ENCODE measurements at places on chromosomes 12 and 14. TPM values are rescaled to one million over a fixed set of nuclear protein-coding genes. Genes with fewer than 3 reads are reported as not detected.
A peak's percentile ranks its signal among the peaks of the same experiment; 100 is the strongest.

- ATAC-seq, result no peak
Measured at GRCh38 chr12:76702946-76703345, 61.0 kb upstream of the ZDHHC17 start.

- peak; percentile 88 for ATAC-seq
Measured at GRCh38 chr12:32533971-32534590, 134.7 kb downstream of the FGD4 start.

- no peak for ATAC-seq
Measured at GRCh38 chr12:108442067-108442466, 73.0 kb upstream of the FICD start.

- no peak for ATAC-seq
Measured at GRCh38 chr14:44135972-44136371, 371.1 kb downstream of the FSCB start.

GRCh38 chr12:46385438-46385837, 12.9 kb upstream of the SLC38A2 start:
- no peak for ATAC-seq

- no peak for ATAC-seq
Measured at GRCh38 chr12:27802511-27802910, 22.5 kb upstream of the MANSC4 start.

DNA sequence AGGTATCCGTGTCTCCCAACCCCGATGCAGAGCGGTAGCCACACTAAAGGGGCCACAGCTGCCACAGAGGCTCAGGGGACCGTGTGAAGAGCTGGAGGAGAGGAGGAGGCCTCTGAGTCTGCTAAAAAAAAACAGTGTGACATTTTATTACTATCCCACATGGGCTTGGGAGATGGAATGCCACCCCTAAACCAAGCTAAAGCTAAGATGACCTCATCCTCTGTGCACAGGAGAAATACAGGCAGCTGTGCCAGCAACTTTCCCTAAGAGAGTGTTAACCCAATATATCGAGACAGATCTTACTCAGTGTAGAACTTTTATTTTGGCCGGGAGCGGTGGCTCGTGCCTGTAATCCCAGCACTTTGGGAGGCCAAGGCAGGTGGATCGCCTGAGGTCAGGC, 18.0 kb downstream of the BCL2L14 start:
- no peak for ATAC-seq

- no peak for ATAC-seq
Measured at GRCh38 chr12:113409462-113410124, 5.9 kb upstream of the SDS start.

- peak; percentile 15 for ATAC-seq
Measured at GRCh38 chr12:4201333-4202100, 72.0 kb upstream of the CCND2 start.

GRCh38 chr14:73243341-73243740, 6.0 kb downstream of the PAPLN start:
- ATAC-seq, result no peak

- ATAC-seq, result peak; percentile 82
Measured at GRCh38 chr12:108950991-108951739, 69.7 kb downstream of the SVOP start.

- ATAC-seq, result peak; percentile 93
Measured at GRCh38 chr12:56315622-56316473, at the start of gene CNPY2. Gene CNPY2 (minus strand): TSS chr12:56315988. CDS start chr12:56315217, 771 bp downstream.

GRCh38 chr14:68089146-68089731, 269.7 kb downstream of the RAD51B start:
- ATAC-seq, result peak; percentile 79

GRCh38 chr12:27812502-27812901, 32.5 kb upstream of the MANSC4 start:
- no peak for ATAC-seq

GRCh38 chr12:124698211-124698997, 131.0 kb upstream of the NCOR2 start:
- no peak for ATAC-seq

DNA sequence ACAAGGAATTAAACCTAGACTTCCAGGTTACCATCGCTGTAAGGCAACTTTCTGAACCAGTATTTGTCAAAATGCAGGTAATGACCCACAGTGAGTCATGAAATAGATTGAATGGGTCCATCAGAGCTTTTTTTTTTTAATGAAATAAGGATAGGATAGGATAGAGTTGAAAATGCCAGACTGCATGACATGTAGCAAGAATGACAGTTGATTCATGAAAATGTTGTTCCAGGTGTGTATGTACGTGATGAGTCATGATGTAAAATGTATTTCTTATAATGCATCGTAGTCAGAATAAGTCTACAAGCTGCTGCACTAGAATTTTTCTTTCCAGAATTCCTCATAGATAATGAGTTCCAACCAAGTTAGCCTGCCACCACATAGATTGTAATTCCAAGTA, 184.4 kb upstream of the BCL2L14 start:
- peak; percentile 80 for ATAC-seq

DNA sequence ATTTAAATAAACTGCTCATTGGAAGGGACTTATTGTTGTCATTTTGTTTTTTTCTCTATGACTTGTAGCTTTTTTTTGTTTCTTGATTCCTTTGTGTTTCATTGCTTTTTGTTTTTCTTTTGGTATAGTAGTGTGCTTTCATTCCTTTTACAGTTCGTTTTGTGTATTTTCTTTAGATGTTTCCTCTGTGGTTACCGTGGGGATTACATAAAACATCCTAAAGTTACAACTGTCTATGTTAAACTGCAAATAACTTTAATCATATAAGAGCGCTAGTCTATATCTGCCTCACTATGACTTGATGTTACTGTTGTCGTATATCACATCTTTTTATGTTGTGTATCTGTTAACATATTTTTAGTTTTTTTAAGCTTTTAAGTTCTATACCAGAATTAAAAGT, 86.9 kb downstream of the ATF7IP start:
- no peak for ATAC-seq

DNA sequence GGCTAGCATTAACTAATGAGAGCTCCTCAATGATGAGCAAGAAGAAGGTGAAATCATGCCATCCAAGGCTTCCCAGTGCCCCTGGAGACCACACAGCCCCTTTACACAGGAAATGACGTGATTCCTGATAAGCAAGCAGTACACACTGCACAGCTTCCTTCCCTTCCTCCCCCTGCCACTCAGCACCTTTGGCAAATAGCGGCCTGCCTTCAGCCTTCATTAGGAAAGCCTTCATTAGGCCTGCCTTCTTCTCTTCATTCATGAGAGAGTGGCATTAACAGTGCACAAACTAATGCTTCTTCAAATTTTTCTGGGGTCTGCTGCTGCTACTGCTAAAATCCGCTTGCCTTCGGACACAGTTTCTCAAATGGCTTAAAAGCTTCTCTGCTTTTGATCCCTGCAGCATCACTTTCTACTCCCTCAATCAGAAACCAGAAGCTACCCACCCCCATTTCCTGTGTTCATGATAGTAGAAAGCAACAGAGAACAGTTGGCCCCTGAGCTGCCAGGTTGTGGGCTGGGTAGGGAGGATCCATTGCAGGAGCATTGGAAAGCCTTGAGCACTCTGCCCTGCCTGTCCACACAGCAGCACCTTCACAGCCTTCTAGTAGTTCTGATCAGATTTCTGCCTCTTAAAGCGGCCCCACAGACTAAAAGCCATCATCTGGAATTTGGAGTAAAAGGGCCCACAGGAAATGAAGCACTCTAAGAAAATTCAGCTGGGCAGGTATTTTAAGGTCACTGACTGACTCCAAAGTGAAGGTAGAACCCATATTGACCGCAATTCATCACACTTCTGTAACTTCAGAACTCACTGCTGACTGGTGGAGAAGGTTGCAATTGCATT, 103.8 kb upstream of the ETV6 start:
- ATAC-seq, result no peak

DNA sequence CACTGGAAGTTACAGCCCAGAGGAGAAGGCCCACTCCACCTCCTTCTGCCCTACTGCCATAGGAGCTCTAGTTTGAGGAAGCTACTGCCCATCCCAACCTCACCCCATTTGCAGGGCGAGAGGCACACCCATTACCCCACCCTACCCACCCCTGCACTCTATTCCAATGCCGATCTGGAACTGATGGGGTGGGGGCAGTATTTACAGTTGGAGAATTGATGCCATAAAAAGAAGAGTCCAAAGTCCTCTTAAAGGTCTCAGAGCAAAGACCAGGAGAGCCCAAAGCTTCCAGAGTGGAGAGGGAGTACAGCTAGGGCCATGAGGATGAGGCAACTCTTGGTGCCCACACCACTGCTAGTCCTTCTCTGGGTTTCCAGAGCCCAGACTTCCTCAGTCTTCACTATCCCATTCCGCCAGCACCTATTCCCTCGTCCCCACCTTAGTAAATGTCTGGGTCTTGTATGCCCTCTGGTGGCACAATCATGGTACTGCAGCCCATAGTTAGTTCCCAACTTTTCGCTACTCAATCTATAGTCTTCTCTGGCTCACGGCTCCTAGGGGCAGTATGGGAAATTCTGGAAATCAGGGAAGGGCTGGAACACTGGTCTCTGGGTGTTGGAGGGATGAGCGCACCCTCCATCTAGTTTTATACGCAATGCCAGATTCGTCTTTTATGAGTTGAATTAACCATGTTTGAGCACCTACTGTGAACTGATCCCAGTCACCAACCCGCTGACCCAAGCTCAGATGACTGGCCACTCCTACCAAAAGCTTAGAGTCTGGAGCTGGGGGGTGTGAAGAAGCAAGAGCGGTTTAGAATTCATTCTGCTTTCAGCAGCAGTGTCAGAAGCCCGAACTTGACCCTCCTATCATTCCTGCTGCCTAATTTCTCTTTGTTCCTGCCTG, 6.9 kb upstream of the ADCY6 start:
- peak; percentile 88 for ATAC-seq

DNA sequence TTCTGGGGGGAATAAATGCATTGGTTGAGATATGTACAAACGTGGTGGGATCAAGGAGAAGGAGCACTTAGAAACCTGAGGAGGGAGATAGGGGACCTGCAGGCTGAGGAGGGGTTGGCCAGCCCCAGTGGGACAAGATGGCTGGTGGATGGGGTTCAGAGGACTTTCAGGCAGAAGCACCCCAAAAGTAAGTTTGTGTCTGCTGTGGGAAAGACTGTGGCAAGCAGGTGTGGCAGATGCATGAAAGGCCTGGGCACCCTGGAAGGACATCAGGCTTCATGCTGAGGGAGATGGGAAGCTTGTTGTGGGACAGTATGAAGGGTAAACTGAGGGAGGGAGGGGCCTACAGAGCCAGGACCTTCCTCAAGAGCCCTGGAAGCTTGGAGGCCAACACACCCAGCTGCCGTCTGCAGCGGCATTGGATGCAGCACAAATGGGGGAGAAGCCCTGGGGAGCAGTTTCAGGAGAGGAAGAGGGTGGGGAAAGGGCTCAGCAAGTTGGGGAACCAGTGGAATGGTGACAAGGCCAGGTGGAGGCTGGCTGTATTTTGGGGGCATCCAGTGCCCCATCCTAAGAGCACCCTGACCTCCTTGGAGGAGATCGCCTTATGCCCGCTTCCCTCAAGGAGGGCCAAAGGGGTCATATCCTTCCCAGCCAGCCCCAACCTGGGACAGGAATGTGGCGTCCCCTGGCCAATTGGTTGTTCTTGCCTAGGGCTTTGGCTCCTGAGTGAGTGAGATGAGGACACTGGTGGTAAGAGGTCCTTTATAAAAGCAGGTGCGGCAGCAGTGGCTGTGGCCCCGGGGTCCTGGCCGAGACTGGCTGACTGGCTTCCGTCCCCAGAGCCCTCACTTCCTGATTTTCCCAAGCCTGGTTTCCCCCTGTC, 20.7 kb downstream of the NFKBIA start:
- ATAC-seq, result no peak

GRCh38 chr14:66293533-66294105, 192.6 kb upstream of the CCDC196 start:
- no peak for ATAC-seq

DNA sequence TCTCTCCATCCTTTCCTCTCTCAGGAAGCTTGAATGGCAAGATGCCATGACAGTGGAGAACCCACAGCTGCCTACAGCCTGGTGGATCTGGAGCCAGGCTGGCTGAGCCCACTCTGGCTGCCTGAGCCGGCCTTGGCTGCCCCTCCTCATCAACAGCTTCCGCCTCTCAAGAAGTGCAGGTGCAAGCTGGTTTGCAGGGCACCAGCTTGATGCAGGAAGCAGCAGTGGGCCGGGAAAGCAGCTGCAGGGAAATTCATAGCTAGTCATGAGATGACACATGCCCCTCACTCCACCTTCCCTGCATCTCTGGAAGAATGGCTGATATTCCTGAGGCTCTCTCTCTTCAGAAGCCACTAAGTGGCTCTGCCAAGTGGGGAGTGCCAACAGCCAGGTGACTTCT, 289.1 kb downstream of the RPS29 start:
- no peak for ATAC-seq

DNA sequence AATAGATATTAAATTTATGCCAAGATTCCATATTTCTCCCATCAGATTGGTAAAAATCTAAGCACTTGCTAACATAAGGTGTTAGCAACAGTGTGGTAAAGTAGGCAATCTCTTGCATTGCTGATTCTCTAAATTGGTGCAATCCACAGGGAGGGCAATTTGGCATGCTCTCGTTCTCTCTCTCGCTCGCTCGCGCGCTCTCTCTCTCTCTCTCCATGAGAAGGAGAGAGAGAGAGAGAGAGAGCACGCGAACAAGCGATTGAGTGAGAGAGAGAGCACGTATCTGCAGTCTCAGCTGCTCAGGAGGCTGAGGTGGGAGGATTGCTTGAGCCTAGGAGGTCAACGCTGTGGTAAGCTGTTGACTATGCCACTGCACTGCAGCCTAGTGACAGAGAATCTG, 25.9 kb downstream of the PSEN1 start:
- no peak for ATAC-seq

DNA sequence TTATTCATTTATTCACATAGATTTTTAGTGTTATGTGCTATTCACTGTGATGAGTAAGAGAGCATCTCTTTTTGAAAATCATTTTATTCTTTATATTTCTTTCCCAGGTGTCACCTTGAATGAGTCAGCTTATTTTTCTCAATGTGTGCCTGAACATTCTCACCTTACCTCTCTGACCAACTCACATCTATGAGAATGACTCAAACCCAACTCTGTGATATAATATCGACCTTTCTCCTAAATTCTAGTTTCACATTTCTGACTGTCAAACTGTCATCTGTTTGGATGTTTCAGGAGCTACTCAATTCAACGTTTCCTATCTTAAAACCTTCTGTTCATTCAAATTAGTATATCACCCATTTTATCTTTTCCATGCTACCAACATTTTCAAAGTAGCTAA, 630.8 kb downstream of the RERGL start:
- ATAC-seq, result no peak

GRCh38 chr14:103314496-103315277, 19.4 kb upstream of the EIF5 start:
- ATAC-seq, result no peak

GRCh38 chr14:75427482-75428229, at the start of gene JDP2:
Gene JDP2 (plus strand): TSS chr14:75428022. CDS start chr14:75437921, 9,899 bp downstream.
- ATAC-seq, result peak; percentile 83

Gene CCDC177
- total RNA-seq, result not detected

Gene IGFBP6
- 50.5 TPM for total RNA-seq

Gene TMEM263
- 4.3 TPM for total RNA-seq

Gene SLC38A4
- total RNA-seq, result 2.4 TPM

Gene NAA30
- 10.5 TPM for total RNA-seq

Gene NCAPD2
- total RNA-seq, result 37.4 TPM

Gene KRT2
- not detected for total RNA-seq

Gene NTF3
- 2.0 TPM for total RNA-seq

Gene DDX51
- total RNA-seq, result 9.0 TPM

Gene RDH12
- 30.9 TPM for total RNA-seq

Gene GPX2
- total RNA-seq, result 68.1 TPM

Gene KLRC3
- not detected for total RNA-seq

Gene SLC7A8
- total RNA-seq, result 51.1 TPM
